ENCODE measurements at places on chromosomes 4 and X.

- DNase-seq, result no peak
These were observed 108.2 kb upstream of the BRWD3 start for GRCh38 chrX:80917919-80918318.

GRCh38 chr4:152482211-152482610 is 53.7 kb downstream of the FBXW7 start:
- no peak for DNase-seq

- DNase-seq, result no peak
These were observed 23.4 kb downstream of the WDR1 start for GRCh38 chr4:10093271-10093621.

GRCh38 chr4:134393592-134393991 is 192.0 kb upstream of the PABPC4L start:
- DNase-seq, result no peak

DNA sequence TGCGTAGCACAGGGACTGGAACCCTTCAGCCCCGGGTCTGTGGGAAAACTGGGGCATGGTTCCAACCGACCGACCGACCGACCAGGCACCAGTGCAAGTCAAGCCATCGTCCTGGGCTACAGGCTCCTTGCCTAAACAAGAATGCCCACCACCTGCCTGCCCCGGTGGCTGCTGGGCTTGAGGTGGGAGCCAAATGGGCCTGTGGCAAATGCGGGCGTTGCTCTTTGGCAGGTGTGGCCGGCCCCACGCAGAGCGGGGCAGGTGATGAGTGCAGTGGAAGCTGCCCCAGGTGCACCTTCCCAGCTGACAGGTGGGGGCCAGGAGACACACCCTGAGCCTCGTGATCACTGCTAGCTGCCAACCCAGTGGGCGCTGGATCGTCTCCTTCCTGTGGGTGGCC is 77.9 kb downstream of the MTMR1 start:
- no peak for DNase-seq

DNA sequence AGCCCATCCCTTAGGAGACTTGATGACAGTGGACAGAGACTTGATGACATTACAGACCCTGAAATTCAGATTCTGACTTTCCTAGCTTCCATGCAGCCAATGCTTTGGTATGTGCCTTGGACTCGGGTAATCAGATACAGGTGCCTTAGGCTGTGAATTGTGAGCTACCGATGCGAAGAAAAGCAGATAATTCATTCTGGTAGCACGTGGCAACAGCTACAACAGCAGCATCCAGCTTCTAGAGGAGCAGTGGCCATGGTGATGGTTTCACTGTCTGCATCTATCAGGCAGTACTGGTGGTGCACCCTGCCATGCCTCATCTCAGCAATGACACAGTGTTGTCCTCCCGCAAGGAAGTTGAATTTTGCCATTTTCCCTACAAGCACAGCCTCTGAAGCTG is 126.9 kb upstream of the TAPT1 start:
- DNase-seq, result no peak

GRCh38 chr4:152369902-152370295 is 166.0 kb downstream of the FBXW7 start:
- no peak for DNase-seq

- DNase-seq, result no peak
These were observed 127.1 kb downstream of the ATRX start for GRCh38 chrX:77658886-77659285.

DNA sequence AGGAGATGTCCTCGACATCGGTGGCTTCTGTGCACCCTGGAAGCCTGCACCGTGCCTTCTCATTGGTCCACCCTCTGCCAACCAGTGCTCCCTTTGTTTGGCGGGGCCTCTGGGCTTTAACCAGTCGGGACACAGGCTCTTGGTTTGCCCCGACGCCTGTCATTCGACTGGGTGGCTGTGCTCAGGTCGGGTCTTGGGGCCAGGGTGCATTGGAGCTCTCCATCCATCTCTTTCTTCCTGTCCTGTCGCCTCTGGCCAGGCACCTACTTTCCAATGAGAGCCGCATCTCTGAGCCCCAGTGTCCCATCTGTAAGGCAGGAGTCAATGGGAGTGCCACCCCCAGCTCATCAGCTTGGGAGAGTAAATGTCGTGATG is 37.2 kb upstream of the NHSL2 start:
- peak; percentile 8 for DNase-seq

DNA sequence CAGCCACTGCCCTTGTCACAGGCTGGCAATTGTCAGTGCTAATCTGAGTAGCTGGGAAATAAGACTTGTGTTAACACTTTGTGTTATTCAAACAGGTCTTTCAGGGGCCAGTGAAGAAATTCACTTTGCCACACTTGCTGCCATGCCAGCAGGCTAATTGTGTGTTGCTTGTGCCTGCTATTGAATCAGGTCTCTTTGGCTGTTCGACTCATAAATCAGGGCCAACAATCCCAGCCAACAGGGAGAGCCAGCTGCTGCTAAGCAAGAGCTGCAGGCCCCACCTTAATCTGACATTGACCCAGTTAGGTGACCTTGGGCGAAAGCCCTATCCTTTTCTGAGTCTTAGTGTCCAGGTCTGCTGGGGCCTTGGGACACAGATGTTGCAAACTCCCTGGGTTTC is 28.1 kb upstream of the MAMLD1 start:
- no peak for DNase-seq

DNA sequence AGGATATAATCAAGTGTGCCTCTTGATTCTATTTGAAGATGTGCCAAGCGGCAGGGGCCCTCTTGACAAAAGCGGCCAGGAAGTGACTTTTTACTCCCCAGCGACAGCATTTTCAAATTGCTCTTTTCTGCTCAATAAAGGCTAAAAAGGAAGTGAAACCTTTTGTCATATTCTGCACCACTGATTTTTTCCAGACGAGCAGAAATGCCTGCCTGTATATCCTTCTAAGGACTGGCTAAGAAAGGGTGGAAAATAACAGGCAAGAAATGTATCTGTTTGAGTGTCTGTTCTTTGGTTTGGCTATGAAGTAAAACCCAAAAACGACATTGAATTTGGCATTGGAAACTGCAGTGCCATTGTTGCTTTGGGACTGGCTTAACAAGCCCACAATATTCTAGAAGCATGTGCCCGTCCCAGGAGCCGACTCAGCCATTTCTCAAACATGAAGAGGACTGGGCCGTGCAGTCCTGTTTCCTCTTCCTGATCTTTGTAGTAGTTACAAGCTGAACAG is 25.4 kb downstream of the TMSB4X start:
- DNase-seq, result no peak

- DNase-seq, result peak; percentile 68
These were observed 547 bp downstream of the GUCY1A1 start for GRCh38 chr4:155667222-155667567.
